Right renal cortex interstitium (tissue), 3 donors: ENCODE measurements at places on chromosomes 7 and 10.

- no peak for DNase-seq
Observed at GRCh38 chr10:119503821-119504220, 38.7 kb downstream of the RGS10 start.

DNA sequence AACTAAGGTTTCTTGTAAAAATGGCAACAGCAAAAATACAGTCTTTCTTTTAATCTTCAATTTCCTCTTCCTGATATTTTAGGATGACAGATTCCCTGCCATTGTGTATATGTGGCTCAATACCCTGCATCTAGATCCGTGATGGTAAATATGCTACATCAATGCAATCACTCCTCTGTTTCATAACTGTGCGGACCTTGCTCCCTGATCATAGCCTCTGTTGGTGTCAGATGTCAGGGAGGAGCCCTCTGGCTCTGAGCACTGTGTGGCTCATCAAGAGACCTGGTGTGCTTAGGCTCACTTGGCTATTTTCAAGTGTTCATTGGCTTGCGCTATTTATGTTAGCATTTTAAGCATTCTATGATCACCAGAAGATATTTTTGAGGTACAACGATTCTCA, 33.0 kb upstream of the AGR3 start:
- no peak for DNase-seq

DNA sequence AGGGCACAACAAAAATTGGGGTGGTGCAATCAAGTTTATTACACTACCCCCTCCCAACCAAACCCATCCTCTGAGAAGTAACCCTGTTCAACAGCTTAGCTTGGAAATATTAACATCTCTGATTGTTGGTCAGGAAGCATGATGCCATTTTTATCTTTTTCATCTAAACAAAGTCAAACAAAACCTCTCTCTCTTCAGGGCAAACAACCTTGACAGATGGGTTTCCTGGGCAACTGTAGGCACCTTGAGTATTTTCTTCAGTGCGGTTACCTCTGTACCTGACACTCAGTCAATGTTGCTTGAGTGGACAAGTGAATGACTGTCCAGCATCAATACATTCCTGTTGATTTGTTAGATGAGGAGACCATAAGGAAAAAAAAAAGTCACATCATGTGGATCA, 183.6 kb downstream of the NRP1 start:
- no peak for DNase-seq

- DNase-seq = no peak
Observed at GRCh38 chr10:51643734-51644133, 55.7 kb downstream of the CSTF2T start.

- no peak for DNase-seq
Observed at GRCh38 chr7:37349979-37350590, 98.6 kb downstream of the ELMO1 start.

GRCh38 chr10:3435671-3436070, 263.1 kb upstream of the PITRM1 start:
- DNase-seq = no peak

GRCh38 chr7:151626422-151627115, 106.9 kb upstream of the RHEB start:
- no peak for DNase-seq

DNA sequence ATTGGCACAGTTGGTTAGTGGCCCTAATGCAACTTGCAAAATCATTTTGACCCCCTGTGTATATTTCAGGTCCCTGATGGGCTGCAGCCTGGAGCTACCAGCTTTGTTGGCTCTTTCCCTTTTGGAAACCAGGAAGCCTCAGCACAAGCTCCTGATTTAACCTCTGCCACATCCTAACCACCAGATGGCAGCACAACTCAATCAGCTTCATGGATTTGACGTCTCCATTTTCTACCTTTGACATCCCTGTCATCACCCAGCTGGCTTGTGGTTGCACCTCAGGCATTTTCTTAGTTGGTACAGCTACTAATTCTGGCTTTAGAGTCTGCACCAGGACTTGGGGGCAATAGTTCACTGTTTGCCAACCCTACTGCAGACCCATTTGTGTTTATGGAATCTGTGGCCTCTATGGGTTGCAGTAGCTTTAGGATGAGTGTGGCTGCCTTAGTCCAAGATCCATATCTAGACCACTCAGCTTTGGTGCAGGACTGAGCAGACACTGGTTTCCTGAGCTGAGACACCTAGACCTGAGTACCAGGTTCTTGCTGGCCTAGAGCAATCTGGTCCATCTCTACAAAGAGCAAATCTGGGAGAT, 456.2 kb downstream of the REEP3 start:
- no peak for DNase-seq

GRCh38 chr7:139777948-139778841, at the start of gene HIPK2:
HIPK2 (minus strand) TSS chr7:139777998; CDS start chr7:139777623, 375 bp downstream.
- peak; percentile 56 for DNase-seq

- no peak for DNase-seq
Observed at GRCh38 chr10:94018107-94018506, 24.4 kb downstream of the PLCE1 start.

DNA sequence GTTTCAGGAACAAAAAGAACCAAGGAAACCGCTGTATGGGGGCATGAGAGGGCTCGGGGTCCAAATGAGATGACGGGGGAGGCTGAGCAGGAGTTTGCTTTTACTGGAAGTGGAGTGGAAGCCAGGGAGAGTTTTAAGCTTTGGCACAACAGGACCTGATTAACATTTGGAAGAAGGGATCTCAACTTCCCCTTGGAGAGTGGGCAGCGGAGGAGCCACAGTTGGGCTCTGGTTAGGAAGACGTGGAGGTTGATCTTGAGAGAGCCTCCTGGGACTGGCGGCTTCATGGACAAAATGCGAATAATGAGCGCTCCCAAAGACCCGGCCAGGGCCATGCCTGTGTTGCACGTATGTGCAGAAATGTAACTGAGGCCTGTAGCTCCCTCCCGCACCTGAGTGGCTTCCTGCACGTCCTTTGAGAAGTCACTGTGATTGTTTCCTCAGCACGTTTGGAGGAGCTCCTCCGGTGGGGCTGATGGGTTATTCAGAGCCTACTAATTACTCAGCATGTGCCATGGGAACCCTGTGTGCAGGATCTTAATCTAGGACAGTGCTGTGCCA, 595.3 kb upstream of the MGMT start:
- DNase-seq = no peak

DNA sequence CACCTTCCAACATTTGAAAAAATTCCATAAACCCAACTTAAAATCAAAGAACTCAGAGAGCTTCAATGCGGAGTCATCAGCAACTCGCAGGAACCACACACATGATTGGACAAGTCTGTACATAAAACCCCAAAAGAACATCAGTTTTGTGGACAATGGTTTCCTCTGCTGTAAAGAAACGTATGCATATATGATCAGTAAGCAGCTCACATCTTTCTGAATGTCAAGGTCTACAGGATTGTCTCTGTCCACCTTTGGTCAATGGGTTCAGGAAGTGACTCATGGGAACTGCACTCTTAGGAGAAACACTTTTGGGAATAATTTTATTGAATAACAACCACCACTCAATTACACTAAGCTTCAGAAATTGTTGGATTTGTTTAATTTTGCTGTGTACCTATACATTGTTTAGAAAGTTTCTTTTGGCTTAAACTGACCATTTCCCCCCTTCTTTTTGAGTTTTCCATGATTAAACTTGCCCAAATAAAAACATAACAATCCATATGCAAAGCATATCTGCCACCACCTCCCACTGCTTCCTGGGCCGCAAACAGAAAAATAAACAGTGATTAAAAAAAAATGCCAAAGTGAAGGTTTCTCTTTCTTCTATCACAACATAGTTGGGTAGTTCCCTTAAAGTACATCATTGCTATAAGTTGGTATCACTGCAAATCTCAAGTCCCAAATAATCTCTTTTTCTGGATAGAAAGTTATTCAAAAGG, 27.3 kb upstream of the AFAP1L2 start:
- no peak for DNase-seq

DNA sequence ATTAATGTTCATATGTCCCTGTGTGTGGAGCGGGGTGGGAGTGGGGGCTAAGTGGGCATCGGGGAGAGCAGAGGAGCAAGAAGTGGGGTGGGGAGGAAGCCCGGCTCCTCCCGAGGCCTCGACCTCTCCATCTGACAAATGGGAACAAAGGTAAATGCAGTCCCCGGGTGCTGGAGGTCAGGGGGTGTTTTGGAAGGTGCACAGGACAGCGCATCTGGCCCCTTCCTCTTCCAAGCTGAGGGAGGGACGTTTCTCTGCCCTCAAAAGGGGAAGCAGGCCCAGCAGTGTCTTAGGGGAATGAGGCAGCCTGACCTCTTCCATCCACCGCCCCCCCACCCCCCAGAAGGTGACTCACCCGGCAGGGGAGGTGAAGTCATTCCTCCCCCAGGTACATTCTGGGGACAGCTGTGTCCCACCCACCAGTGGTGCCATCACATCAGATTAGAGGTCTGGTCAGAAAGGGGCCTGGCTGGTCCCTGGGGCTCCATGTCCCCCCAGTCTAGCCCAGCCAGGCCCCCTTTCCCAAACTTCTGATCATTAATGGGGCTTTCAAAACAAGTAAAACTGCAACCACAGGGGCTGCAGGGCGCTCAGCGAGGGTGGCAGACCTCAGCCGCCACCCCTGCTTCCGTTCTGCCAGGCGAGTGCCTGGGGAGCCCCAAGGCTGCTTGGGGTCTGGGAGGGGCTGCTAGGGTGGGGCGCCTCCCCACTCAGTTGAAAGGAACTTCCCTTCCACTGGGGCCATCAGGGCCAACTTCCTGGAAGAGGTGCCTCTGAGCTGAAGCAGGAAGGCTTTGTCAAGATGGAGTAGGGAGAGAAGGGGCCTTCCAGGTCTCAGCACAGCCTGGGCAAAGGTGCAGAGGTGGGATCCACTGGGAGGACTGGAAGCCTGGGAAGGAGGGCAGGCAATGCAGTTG, 10.8 kb downstream of the LFNG start:
- DNase-seq = no peak

GRCh38 chr7:41431671-41432070, 271.2 kb downstream of the INHBA start:
- no peak for DNase-seq
